Type B pancreatic cell (in vitro differentiated cells): ENCODE measurements at places on chromosomes 12 and 14.

DNA sequence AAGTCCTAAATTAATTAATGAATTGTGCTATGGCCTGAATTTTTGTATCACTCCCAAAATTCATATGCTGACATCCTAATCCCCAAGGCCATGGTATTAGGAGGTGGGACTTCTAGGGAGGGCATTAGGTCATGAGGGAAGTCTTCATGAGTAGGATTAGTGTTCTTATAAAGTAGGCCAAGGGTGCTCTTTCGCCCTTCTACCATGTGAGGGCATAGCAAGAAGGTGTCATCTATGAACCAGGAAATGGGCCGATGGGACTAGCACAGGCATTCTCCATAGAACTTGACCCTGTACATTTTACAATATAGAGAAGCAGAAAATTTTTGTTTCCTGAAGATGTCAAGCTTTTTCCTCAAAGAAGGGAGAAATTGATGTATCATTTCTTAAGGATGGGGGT lies 12.5 kb downstream of the SYT10 start:
- no peak for DNase-seq

GRCh38 chr12:91009319-91009950 lies 4.7 kb upstream of the EPYC start:
- DNase-seq: no peak

DNA sequence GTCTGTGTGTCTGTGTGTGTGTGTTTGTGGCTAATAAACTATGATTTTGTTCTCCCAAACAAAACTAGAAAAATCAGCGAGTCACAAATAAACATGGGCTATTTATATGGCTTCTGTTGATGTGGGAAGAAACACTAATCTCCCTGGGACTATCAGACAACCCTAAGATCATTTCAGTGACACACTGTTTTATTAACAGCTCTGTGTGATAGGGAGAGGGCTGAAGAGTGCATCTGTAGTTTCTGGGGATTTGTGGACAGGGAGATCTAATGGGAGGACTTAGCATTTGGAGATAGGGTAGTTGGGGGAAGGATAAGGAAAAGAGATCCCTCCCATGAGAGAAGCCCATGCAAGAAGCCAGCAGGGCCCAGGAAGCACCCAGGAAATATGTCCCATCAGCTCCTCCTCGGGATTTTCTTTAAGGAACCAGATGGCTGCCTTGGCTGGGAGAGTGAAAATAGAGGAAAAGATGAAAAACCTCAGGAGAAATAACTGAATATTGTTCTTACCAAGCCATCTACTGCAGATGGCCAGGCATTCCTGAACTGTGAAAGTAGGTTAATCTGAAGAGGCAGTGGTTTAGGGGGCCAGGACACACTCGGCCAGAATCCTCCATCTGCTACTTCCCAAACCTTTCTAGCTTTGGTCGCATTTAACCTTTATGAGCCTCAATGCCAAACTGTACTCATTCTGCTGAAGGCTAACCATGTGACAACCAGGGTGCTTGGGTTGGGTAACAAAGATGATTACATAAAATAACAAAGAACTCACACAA lies 253.4 kb downstream of the BTG1 start:
- DNase-seq: no peak

GRCh38 chr12:53004582-53004981 lies 1.7 kb upstream of the EIF4B start:
- DNase-seq: no peak

- no peak for DNase-seq
Measured at GRCh38 chr14:95255013-95255412, 64.7 kb downstream of the CLMN start.

- no peak for DNase-seq
Measured at GRCh38 chr12:26878661-26879119, 45.7 kb upstream of the ITPR2 start.

GRCh38 chr12:106149096-106149784 lies 10.5 kb upstream of the NUAK1 start:
- DNase-seq: no peak

GRCh38 chr14:74219277-74220205 lies 19.7 kb upstream of the VSX2 start:
- no peak for DNase-seq
